ENCODE measurements at places on chromosomes 5 and 9. TPM values are rescaled to one million over a fixed set of nuclear protein-coding genes. Genes with fewer than 3 reads are reported as not detected.

ADAMTS19 gene
- total RNA-seq: 0.08 TPM

SIT1 gene
- total RNA-seq: not detected

GPR150 gene
- 0.16 TPM for total RNA-seq

PCDHB11 gene
- 2.4 TPM for total RNA-seq

RAD17 gene
- 30.6 TPM for total RNA-seq

POMT1 gene
- total RNA-seq: 53.3 TPM

ROPN1L gene
- total RNA-seq: not detected

PRR16 gene
- total RNA-seq: 18.3 TPM

LAMC3 gene
- total RNA-seq: 0.68 TPM

PDCD1LG2 gene
- total RNA-seq: 1.7 TPM

UNC13B gene
- 24.9 TPM for total RNA-seq

PCDHA6 gene
- 20.2 TPM for total RNA-seq

PKD2L2 gene
- total RNA-seq: not detected

DNA sequence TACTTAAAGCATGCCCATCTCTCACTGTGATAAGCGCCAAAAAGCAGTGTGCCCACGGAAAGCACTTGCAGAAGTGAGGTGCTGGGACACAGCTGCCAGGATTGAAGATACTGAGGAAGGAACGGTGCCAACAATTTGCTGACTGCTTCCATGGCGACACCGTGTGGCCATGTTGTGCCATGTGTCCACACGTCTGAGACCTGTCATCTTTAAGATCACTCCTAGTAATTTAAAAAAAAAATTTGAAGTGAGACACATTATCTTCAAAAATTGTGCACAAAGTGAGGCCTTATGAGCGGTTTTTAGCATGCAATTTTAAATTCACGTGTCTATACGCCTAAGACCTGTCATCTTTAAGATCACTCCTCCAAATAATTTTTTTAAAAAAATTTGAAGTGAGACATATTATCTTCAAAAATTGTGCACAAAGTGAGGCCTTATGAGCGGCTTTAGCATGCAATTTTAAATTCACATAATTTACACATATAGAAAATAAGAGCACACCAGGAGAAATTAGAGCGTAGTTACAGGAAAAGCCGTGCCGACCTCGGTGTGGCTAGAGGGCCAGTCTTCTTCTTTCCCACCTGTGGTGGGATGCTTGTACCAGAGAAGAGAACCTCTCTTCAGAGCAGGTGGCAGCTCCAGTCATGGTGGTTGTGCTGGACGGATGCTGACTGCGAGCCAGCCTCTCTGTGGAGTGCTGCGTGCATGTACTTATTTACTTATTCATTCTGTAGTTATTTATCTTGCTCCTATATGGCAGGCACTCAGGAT lies 21.4 kb upstream of the FLT4 start:
- H3K36me3 ChIP-seq: no peaks in the 10 kb centered on the region
- H3K4me1 ChIP-seq: peaks cover 2% of the 10 kb centered on the region
- peaks cover 16% of the 10 kb centered on the region for H3K27me3 ChIP-seq
- no peak overlapping the region for H3K4me3 ChIP-seq
- H3K27ac ChIP-seq: no peak overlapping the region
- peak; percentile 68 for DNase-seq

DNA sequence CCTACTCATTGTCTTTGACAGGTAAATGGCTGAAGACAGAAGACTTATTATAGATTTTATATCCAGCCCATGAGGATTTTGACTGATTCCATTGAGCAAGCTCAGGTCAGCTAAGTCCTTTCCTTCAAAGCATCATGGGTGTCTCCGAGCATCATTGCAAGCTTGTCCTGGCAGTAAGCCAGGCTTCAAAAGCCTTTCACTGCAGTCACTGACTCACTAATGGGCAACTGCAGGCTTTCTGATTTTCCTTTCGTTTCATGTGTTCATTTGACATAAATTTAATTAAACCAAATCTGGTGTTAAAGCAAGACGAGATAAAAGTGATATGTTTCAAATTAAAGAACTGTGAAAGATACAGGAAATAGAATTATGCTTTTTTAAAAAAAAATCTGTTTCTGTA lies 426.2 kb downstream of the ANXA1 start:
- DNase-seq: no peak
- H3K4me1 ChIP-seq: no peaks in the 10 kb centered on the region
- H3K36me3 ChIP-seq: no peaks in the 10 kb centered on the region
- H3K27ac ChIP-seq: no peak overlapping the region
- H3K4me3 ChIP-seq: no peak overlapping the region

GRCh38 chr9:118303216-118303615 lies 599.0 kb downstream of the TLR4 start:
- no peak for DNase-seq
- no peak overlapping the region for H3K4me3 ChIP-seq
- H3K36me3 ChIP-seq: no peaks in the 10 kb centered on the region
- no peak overlapping the region for H3K27ac ChIP-seq

- no peak overlapping the region for H3K27ac ChIP-seq
- no peak for DNase-seq
- no peak overlapping the region for H3K4me3 ChIP-seq
- peaks cover 3% of the 10 kb centered on the region for H3K36me3 ChIP-seq
- peaks cover 4% of the 10 kb centered on the region for H3K4me1 ChIP-seq
These were observed 85.5 kb downstream of the PTCH1 start for GRCh38 chr9:95431286-95431685.

- no peak for DNase-seq
- no peak overlapping the region for H3K27ac ChIP-seq
- no peak overlapping the region for H3K4me3 ChIP-seq
- no peaks in the 10 kb centered on the region for H3K36me3 ChIP-seq
These were observed 44.4 kb downstream of the GADD45G start for GRCh38 chr9:89649039-89649691.

DNA sequence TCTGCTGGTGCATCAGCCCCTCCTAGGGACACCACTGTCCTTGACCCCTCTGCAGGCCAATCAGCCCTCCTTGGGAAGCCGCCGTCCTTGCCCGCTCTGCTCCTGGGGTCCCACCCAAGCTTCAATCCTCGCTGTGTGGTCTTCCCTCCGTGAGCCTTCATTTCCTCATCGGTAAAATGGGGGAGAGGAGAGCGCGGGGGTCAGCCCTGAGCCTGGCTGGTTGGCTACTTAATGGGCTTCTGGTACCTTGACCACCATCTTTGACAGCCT lies 12.7 kb upstream of the SLC2A6 start:
- H3K4me3 ChIP-seq: no peak overlapping the region
- peaks cover 2% of the 10 kb centered on the region for H3K27me3 ChIP-seq
- DNase-seq: no peak
- H3K27ac ChIP-seq: peak overlapping the region; percentile 89

GRCh38 chr5:36795366-36795765 lies 81.2 kb upstream of the NIPBL start:
- H3K4me1 ChIP-seq: no peaks in the 10 kb centered on the region
- DNase-seq: no peak
- peaks cover 50% of the 10 kb centered on the region for H3K27me3 ChIP-seq
- no peak overlapping the region for H3K27ac ChIP-seq
- no peak overlapping the region for H3K4me3 ChIP-seq

DNA sequence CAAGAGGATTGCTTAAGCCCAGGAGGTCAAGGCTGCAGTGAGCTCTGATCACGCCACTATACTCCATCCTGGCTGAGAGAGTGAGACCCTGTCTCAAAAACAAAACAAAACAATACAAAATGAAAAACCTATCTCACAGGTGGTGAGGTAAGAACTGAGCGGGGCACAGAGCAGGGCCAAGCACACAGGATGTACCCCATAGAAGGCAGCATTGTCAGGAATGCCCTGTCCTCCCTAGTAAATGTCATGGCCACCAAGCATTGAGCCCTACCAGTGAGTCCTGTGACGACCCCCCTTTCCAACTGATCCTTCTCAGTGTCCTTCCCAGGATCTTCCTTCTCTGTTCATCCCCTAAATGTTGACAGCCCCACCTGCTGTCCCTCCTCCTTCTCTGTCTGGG lies 44.6 kb upstream of the ALDH1B1 start:
- peaks cover 9% of the 10 kb centered on the region for H3K4me1 ChIP-seq
- peak; percentile 30 for DNase-seq
- H3K36me3 ChIP-seq: no peaks in the 10 kb centered on the region
- H3K4me3 ChIP-seq: no peak overlapping the region
- H3K27ac ChIP-seq: no peak overlapping the region

GRCh38 chr9:37925006-37925405 lies 21.1 kb upstream of the SLC25A51 start:
- H3K27ac ChIP-seq: no peak overlapping the region
- no peak overlapping the region for H3K4me3 ChIP-seq
- no peak for DNase-seq
- H3K27me3 ChIP-seq: no peaks in the 10 kb centered on the region

- peak within 1 kb of the TSS; percentile 94 for H3K4me3 ChIP-seq
- no peaks in the 10 kb centered on the region for H3K27me3 ChIP-seq
- H3K27ac ChIP-seq: peak within 1 kb of the TSS; percentile 99
These were observed at the start of gene NEK6 for GRCh38 chr9:124257844-124258606. Gene NEK6, plus strand, starts transcription at chr9:124257949. Its CDS starts 44,016 bp downstream, at chr9:124301965.

DNA sequence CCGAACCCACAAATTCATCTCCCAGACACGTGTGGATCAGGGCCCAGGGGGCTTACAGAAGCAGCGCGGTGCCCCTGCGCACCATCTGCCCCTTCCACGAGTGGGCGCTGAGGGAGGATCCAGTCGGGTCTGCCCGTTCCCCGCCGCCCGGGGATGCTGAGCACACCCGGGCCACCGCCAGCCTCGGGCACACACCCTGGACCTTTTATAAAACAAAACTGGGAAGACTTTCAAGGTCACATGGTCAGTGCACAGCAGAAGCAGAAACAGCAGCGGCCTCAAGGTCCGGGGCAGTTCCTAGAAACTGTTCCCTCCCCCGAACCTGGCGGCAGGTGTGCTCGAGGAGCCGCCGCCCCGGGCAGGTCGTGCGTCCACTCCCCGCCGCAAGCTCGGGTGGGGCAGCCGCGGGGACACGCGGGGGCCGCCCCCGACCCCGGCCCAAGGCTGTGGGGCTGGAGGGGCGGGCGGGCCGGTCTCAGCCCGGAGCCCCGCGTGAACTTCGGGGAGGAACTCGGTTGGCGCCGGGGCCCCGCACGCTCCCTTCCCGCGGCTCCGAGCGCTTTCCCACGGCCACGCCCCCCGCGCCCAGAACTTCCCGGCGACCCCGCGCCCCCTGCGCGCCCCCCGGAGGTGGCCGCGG lies 633 bp upstream of the PPP1R26 start:
- DNase-seq: no peak
- H3K27me3 ChIP-seq: no peaks in the 10 kb centered on the region
- peaks cover 10% of the 10 kb centered on the region for H3K4me1 ChIP-seq
- peak overlapping the region; percentile 88 for H3K4me3 ChIP-seq
- peaks cover 2% of the 10 kb centered on the region for H3K36me3 ChIP-seq

DNA sequence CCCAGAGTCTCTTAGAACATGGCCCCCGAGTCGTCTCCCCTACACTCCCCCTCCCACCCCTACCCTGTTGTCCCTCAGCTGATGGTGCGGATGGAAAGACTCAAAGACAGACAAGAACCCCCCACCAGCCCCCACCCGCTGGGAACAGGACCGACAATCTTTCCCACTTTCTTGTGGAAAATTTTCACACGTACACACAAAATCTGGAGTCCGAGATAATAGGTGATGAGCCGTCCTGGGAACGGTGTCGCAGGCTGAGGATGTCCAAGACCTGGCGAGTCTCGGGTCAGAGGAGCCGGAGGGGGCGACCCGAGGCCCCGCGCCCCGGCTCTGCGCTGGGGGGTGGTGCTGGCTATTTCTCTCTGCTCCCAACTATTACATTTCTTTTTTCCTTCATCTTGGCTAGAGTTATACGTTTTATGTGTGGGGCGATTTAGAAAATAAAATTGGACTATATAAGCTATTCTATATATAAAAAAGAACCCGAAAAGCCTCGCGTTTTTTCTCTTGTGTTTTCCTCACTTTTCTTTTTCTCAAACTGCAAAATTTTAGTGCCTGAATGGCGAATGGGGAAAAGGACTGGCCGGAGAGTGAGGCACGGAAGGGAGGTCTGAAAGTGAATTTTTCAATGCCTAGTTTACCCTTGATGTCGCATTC lies 188.8 kb downstream of the MEF2C start:
- no peaks in the 10 kb centered on the region for H3K36me3 ChIP-seq
- H3K4me3 ChIP-seq: no peak overlapping the region
- H3K4me1 ChIP-seq: peaks cover 36% of the 10 kb centered on the region
- H3K27ac ChIP-seq: no peak overlapping the region
